Activated naive CD4-positive, alpha-beta T cell treated with Interleukin-2 at 50 U/mL for 16 hours (primary cell): ENCODE measurements at places on chromosomes 4 and X.

GRCh38 chr4:186644737-186645261, 78.9 kb downstream of the FAT1 start:
- no peak for DNase-seq

GRCh38 chr4:96677499-96677898, 837.6 kb downstream of the PDHA2 start:
- no peak for DNase-seq

GRCh38 chr4:138455097-138455496, 212.9 kb upstream of the SLC7A11 start:
- DNase-seq, result no peak

GRCh38 chr4:338759-339097, 1.1 kb downstream of the ZNF141 start:
- DNase-seq, result no peak

GRCh38 chrX:43590150-43590549, 65.9 kb upstream of the MAOA start:
- no peak for DNase-seq

DNA sequence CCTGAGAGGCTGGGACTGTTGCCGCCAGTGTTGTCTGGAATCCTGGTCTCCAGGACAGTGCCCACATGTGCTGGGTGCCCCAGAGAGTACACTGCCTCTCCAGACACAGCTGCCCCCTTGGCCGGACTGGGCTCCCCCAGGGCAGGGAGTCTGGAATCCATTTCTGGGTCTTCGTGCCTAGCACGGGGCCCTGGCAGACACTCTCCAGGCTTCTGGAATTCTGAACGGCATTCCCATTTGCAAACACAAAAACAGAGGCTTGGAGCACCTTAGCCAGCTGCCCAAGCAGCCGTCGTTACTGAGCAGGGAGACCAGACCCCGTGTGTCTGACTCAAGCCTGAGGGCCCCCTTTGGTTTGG, 20.8 kb downstream of the HMX1 start:
- DNase-seq, result no peak

DNA sequence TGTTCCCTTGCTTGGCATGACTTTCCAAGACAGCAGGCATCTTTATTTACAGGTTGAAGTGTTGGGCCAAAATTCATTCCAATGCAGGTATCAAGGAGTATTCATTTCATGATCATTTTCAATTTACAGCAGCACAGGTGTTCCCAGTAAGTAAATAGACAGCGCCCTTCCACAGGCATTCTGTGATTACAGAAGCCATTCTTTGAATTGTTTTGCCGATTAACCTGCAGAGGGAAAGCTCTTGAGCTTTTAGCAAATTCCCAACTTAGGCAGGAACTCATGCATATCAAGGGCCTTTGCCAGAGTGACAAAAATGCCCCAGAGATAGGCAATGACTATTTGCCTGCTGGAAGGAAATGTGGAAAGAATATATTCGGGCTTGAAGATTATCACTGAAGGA, 6.8 kb downstream of the TXK start:
- DNase-seq, result no peak

DNA sequence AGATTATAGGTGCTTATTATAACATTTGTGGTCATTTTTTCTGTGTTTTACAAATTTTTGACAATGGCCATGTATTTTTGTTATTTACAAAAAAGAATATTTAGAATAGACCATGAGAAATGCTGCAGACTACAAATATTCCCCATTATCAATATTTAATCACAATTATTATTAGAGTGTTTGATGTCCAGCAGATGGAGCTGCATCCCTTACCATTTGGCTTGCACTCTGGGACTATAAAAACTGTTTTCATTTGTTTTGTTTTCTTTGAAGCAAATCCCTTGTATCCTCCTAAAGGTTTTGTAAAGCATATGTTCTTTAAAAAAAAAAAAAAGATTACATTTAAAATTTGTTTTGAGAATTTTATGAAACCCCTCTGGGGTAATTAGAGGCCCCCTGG, 85.6 kb upstream of the CXorf66 start:
- DNase-seq, result no peak

DNA sequence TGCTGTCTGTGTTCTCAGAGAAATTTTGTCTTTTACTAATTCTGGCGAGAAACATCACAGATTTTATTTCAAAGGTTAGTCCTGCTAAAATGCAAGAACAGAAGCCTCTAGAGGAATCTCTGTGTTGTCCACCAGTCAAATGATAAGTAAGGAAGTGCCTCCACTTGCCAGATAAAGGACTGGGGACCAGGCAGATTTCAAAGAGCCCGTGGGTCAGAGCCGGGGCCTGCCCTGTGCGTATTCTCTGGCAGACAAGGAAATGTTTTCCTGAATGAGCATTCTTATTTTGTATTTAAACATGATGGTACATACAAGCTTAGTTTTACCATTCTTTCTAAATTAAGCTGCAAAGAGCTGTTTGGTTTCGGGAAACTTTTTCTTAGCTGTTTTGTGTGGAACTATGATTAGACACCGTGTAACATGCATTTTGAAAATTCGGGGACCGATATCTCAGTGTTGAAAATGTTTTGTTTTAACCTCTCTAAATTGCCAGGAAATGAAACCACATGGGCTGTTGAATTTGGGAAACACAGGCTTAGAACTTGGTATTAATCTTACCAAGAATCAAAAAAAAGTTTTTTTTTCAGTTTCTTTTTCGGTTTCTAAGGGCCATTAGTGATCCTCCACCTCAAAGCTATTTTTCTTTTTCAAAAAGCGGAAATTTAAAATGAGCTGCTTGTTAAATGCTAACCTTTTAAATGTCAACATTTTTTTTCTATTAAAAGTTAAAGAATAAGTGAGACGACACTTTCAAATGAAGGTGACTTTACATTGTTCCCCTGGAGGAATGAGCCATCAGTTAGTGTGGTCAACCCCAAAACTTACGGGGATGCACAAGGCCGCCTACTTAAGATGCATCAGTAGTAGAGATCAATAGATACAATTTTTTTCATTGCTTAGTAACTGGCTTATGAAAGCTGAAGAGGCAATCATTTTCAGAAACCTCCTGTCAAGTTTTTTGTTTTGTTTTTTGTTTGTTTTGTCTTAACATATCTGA, 89.6 kb upstream of the MTM1 start:
- DNase-seq, result peak; percentile 48

- DNase-seq, result no peak
Observed at GRCh38 chrX:51737091-51737490, 6.2 kb upstream of the GSPT2 start.

- DNase-seq, result no peak
Observed at GRCh38 chr4:52979020-52979419, 116.9 kb downstream of the RASL11B start.

GRCh38 chrX:40108959-40109287, 11.2 kb upstream of the BCOR start:
- DNase-seq, result peak; percentile 67

DNA sequence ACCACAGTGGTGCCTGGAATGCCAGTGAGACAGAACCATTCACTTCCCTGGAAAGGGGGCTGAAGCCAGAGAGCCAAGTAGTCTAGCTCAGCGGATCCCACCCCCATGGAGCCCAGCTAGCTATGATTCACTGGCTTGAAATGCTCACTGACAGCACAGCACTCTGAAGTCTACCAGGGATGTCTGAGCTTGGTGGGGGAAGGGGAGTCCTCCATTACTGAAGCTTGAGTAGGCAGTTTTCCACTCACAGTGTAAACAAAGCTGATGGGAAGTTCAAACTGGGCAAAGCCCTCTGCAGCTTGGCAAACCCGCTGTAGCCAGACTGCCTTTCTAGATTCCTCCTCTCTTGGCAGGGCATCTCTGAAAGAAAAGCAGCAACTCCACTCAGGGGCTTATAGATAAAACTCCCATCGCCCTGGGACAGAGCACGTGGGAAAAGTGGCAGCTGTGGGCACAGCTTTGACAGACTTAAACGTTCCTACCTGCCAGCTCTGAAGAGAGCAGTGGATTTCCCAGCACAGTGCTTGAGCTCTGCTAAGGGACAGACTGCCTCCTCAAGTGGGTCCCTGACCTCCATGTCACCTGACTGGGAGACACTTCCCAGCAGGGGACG, 32.0 kb downstream of the NAP1L2 start:
- DNase-seq, result no peak

- no peak for DNase-seq
Observed at GRCh38 chr4:128825226-128825625, 15.7 kb downstream of the JADE1 start.

- DNase-seq, result no peak
Observed at GRCh38 chrX:16185725-16186136, 18.4 kb downstream of the MAGEB17 start.

GRCh38 chrX:24150051-24150790, 692 bp downstream of the ZFX start:
- peak; percentile 82 for DNase-seq
